Adipocyte (in vitro differentiated cells): ENCODE measurements at places on chromosomes 6 and 20.
A peak's percentile ranks its signal among the peaks of the same experiment; 100 is the strongest.

DNA sequence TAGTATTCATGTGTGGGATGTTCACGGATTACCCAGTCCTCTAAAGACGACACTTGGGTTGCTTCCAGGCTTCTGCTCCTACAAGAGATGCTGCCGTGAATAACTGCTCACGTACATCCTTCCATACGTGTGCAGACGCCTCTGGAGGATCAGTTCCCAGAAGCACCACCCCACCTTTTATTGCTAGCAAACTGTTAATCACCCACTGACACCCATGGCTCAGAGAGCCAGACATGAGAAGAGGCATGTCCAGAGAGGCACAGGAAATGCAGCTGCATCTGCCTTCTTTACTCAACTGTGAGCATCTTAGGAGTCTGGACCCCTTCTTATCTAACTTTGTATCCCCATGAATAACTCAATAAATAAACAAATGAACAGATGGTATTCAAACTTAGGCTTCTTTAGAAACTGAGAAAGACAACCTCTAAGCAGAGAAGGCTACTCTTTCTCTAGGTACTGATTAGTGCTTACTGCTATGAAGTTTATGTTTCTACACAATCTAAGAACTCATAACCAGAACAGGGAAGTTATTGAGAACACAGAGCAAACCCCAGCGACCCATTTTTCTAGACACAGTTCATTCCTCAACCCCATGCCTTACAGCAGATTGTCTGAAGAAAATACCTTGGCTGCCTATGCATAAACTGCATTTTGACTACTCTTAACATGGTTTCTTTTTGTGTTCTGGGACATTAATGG is 228.7 kb upstream of the RREB1 start:
- DNase-seq, result no peak

DNA sequence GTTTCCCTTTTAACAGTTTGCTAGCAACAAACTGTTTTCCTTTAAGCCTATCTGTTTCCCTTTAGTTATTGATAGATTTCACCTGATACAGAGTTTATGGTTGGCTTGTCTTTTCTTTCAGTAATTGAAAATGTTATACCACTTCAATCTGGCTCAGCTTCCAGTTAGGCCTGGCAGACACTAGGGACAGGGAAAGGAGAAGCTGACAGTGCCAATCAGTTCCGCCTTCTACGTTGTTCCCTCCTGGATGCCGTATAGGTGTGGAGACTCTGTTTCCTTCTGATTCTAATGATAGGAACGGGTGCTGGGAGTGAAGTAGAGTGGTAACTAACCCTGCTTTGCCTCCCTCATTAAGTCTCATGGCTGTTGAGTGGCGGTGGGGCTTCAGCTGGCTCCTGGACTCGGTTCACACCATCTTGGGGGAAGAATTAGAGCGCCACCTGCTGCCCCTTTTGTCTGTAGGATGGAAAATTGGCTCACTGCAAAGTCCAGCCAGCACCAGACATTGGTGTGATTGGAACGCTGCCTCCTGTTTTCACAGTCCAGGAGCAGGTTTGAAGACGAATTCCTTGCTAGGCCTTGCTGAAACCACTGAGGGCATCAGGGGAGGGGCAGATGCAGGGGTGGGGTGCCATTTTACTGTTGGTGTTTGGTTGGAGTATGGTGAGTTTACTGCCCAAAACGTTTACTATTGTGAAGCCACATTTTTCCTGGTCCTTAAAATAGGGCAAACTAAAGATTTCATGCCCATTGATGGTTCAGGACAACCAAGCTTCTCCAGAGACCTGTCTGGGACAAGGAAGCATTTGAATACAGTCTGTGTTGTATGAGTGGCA is 1729.5 kb downstream of the GRIK2 start:
- DNase-seq, result peak; percentile 25

DNA sequence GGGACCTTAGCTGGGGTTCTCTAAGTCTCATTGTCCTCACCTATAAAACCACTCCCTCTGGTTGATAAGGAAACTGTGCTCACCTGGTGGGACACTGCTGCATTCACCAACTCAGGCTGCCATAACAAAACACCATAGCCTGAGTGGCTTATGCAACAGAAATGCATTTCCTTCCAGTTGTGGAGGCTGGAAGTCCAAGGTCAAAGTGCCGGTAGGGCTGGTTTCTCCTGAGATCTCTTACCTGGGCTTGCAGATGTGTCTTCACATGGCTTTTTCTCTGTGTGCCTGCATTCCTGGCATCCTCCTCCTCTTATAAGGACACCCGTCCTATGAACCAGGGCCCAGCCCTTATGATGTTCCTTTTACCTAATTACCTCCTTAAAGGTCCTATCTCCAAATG is 60.0 kb upstream of the SLC32A1 start:
- no peak for DNase-seq

DNA sequence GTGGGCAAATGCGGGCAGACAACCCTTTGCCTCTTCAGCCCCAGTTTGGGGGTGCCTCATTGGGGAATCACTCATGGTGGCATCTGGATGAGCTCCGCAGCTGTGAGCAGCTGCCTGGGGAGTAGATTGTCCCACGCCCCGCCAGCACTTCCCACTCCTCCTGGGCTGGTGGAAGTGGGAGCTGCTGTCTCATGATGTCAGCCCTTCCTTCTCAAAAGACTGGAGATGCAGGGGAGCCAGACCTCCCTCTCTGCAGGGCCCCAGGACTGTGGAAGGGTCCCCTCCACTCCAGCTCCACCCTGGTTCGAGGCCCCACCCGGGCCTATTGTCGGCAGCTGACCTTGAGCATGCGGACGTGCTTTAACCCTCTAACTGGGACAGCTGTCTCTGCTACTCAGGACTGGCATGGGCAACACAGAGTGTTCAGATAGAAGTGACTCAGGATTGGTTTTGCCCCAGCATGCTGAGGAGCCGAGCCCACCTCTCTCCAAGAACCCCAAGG is 2.0 kb downstream of the UNC93A start:
- no peak for DNase-seq

- DNase-seq, result no peak
Observed at GRCh38 chr6:129835691-129836090, 25.4 kb downstream of the TMEM244 start.

DNA sequence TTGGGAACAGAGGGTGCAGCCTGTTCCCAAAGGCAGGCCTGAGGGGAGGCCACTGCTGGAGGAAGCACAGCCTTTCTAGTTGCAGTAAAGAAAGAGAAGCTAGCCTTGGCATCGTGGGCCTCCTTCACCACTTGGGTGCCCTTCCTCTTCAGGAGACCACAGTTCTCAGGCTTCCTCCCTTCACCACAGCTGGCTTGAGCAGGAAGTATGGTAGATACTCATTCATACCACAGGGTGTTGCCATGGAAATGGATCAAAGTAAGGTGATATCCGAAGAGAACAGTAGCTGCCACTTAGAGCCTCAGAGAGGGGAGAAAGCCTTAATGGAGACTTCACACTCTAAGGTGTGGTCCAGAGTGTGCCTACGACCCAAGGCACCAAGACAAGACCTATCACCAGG is 120.4 kb upstream of the RIPOR2 start:
- DNase-seq, result no peak

- DNase-seq, result no peak
Observed at GRCh38 chr6:164108869-164109769, 694.6 kb downstream of the QKI start.

DNA sequence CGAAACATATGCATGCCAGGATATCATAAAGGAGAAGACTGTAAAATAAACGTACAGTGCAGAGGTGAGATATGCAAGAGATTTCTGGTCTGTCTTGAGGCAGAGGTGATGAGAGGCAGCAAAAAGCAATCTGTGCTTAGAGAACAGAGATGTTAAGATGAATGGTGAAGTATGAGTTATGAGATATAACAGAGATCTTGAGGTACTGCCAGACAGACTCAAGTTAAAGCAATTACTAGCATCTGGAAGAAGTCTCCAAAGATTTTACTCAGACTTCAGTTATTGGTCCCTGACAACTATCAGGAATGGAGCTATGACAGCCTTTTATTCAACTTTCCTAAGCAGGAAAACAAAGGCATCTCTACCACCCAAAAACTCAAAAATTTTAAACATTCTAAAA is 122.8 kb upstream of the DST start:
- DNase-seq, result peak; percentile 38

DNA sequence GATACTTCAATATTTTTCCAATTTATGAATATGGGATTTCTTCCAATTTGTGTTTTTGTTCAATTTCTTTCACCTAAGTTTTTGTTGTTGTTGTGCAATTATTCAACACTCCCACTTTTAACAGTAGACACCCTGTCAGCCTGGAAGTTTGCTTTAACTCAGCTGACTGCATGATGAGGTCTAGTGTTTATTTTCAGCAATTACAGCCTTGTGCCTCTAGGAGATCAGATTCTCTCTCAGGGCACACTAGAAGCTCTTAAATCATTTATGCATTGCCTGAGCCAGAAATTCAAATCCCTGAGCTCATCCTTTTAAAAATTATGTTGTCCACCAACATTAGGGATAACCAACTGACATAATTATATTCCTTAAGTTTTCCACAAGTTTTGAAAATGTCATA is 85.7 kb downstream of the MRAP2 start:
- no peak for DNase-seq

GRCh38 chr6:132872923-132873322 is 58.6 kb downstream of the RPS12 start:
- no peak for DNase-seq

DNA sequence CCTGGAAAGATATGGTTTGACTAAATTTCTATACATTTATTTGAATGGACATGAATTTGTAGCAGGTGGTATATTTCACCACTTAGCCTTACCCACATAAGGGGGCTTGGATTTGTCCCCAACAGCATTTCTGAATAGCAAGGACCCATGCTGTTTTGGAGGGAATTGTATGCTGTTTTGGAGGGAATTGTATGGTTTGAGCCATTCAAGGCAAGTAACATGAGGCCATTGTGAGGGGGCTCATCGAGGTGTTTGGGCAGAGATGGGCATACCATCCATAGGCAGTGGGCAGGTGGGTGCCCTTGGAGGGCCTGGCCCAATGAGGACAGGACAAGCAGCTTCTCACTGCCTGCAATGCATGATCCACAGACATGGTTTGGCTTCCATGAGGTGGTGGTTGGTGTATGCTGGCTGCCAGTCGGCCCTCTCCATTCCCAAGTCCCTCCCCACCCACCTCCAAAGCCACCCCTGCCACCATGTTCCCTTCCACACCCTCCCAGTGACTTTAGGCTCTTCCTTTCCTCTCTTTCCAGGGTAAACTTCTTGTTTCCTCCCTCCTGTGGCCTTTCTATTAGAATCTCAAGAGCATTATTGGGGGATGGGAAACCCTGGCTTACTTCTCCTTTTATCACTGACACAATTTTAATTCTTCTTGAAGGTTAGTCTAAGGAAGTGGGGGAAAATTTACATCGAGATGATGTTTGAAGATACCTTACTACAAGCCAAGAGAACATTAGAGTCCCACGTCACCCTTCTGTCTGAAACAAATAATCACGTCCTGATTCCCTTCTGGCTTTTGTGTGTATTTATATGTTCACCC is 13.2 kb upstream of the PXDC1 start:
- DNase-seq, result no peak

- no peak for DNase-seq
Observed at GRCh38 chr6:70700922-70701876, 33.5 kb downstream of the SMAP1 start.

DNA sequence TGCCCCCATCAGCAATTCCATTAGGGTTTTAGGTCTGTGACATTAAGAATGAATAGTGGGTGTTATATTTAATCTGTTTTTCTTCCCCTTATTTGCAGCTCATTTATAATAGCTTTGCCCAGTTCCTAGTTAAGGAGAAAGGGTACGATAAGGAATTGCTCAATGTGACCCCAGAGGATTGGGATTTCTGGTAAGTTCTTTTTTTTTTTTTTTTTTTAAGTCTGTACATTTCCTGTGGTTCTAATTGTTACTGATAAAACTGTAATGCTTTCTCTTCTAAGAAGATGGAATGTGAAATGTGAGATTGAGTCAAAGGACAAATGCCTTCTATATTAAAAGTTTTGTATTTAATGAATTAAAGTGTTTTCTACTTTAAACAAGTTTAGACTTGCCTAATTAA is 5.5 kb downstream of the NT5DC1 start:
- peak; percentile 52 for DNase-seq

GRCh38 chr6:144279484-144280150 is 5.5 kb upstream of the UTRN start:
- no peak for DNase-seq

GRCh38 chr20:34561661-34562060 is 3.1 kb downstream of the MAP1LC3A start:
- DNase-seq, result no peak

- DNase-seq, result no peak
Observed at GRCh38 chr6:50147371-50147770, 97.6 kb upstream of the DEFB112 start.
